Stimulated activated naive CD4-positive, alpha-beta T cell (primary cell): ENCODE measurements at places on chromosomes 4 and X.

DNA sequence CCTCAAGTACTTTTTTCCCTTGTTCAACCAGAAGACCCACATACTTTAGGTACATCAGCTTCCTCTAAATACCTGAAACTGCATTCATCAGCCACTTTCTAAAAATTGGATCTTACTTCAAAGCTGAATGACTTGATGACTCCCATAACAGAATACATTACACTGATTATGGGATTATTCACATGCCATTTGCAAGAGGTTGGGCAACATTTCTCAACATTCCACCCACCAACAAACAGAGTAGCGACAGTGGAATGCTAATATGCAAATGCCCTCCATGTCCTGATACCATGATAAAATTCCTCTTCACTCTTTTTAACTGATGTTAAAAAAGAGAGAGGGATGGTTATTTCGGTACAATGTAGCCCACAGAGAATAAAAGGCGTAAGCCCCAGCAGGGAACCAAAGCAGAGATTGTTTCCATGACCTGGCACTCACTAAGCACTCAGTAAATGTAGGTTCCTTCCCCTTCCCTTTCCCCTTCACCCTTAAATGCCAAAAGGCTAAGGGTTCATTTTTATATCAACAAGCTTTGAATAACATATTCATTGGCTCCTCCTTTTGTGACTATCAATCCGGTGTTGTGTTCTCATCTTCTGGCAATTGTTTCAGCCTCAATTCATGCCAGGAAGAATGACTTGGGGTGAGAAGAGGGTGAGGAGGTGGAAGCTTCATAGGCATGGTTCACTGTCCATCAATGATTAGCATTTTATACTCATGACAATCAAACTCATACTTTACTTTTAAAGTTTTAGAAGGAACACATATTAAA lies 317.2 kb downstream of the DHX15 start:
- DNase-seq = no peak

DNA sequence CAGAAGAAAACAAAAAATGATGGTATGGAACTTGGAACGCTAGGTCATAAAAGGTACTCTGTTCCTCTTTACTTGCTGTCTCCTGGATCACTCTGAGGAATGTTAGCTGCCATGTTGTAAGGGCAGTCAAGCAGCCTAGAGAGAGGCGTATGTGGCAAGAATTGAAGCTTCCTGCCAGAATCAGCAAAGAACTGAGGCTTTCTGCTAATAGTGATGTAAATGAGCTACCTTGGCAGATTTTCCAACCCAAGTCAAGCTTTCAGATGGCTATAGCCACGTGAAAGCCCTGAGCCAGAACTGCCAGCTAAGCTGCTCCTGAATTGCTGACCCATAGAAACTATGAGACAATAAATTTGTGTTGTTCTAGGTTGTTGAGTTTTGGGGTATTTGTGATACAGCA lies 38.7 kb downstream of the AASDH start:
- no peak for DNase-seq

GRCh38 chrX:14712096-14712495 lies 160.8 kb downstream of the FANCB start:
- DNase-seq = no peak

- DNase-seq = no peak
Observed at GRCh38 chr4:69828828-69829227, 31.1 kb downstream of the SULT1E1 start.

- no peak for DNase-seq
Observed at GRCh38 chr4:73998040-73999011, at the start of gene CXCL5. TSS of gene CXCL5 (minus strand) at chr4:73998677. CDS start at chr4:73998581, 96 bp downstream.

DNA sequence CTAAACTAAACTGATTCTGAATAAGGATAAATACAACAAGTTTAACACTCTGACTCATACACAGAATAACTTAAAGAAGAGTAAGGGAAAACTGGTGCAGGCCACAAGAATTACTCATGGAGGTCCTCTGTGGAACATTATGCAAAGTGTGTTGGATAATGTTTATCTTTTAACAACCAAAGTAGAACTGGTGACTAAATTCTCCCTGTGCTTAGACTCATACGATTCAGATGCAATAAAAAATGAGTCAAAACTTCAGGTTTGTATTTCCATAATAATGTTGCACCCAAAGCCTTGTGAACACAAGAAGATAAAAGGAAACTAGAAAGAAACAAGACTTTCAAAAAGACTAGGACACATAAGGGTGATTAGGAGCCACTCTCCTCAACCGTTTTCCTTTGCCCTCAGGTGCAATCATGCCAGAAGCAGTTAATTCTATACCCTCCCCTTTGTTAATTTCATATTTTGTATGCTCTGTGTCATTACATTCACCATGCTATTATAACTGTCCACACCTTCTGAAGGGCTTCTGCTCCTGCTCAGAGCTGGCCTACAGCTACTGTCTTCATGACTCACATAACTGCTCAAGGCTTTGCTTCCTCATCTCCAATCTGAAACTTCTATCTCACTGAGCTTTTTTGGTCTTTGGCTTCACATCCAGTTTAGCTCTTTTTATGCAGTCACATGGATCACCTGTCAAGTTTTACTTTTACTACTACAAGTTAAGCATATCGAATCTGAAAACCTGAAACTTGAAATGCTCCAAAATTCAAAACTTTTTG lies 60.2 kb downstream of the KCNIP4 start:
- DNase-seq = no peak

DNA sequence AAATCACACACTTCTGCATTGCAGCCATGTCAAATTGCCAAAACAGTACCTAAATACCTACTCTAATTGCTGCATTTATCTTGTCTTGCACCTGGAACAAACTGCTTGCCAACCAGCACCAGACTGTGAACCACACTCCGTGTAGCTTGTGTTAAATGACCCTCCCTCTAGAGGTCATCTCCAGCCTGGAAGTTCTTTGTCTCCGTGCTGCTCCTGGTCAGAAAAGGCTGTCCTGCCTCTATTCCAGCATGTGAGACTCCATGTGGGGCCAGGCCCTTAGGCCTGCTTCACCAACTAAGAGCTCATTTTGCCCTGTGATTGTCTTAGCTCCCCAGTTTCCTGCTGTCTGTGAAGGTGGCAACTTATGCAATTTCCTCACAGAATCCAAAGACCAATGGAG lies 28.3 kb downstream of the CNGA2 start:
- DNase-seq = no peak

DNA sequence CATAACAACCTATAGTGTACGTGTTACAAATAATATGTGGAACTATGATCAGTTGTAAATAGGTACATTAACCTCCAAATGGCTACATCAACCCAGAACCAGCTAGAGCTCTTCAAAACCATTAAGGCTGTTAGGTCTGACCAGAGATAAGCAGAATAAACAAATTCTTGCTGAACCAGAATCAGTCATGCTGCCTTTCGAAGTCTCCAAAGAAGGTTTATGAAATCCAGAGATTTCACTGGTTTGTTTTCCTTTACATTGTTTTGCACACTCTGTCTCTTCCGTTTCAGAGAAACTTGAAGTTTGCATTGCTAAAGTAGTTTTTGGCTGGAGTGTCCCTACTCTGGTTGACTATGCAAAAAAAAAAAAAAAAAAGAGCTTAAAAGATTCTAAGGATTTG lies 177.3 kb upstream of the SLIT2 start:
- no peak for DNase-seq

DNA sequence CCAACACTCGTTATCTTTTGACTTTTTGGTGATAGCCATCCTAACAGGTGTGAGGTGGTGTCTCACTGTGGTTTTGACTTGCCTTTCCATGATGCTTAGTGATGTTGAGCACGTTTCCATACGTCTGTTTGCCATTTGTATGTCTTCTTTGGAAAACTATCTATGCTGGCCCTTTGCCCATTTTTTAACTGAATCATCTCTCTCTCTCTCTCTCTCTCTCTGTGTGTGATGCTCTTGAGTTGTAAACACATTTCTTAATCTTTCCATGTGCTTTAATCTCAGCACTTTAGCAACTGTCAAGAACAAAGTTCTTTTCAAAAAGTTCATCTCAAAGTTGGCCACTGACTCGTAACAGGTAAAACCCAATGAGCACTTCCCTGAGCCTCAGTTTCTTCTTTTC lies 10.5 kb downstream of the SORBS2 start:
- no peak for DNase-seq

- DNase-seq = no peak
Observed at GRCh38 chrX:53357799-53358530, 64.5 kb downstream of the SMC1A start.
